GM10248 (cell line): ENCODE measurements at places on chromosomes 4 and X.

- no peak for DNase-seq
Observed at GRCh38 chrX:70398899-70399298, 24.2 kb upstream of the GDPD2 start.

- DNase-seq: no peak
Observed at GRCh38 chrX:112839856-112840255, 775 bp downstream of the AMOT start.

GRCh38 chr4:102055805-102056204 is 265.3 kb downstream of the BANK1 start:
- no peak for DNase-seq

- no peak for DNase-seq
Observed at GRCh38 chr4:189162073-189162789, 778.4 kb upstream of the FRG1 start.

GRCh38 chr4:145823743-145824142 is 114.9 kb downstream of the ZNF827 start:
- DNase-seq: no peak

GRCh38 chr4:41548305-41548880 is 10.4 kb downstream of the LIMCH1 start:
- DNase-seq: no peak

GRCh38 chrX:118682258-118683014 is 45.0 kb upstream of the IL13RA1 start:
- DNase-seq: no peak

DNA sequence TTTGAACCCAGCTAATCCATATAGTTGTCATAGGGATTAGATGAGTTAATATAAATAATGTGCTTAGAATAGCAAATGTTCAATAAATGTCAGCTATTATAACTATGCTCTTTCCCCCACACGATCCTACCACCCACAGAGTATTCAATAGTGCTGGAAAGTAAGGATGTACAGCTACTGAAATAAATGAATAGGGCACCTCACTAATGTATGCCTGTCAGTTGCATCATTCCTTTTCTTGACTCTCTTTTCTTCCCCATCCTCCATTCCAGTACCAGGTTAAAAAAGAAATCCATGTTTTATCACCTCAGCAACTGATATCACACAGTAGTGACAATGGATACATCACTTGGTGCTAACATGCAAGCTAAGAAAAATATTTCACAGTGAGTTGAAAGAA is 42.8 kb upstream of the GPM6B start:
- no peak for DNase-seq

DNA sequence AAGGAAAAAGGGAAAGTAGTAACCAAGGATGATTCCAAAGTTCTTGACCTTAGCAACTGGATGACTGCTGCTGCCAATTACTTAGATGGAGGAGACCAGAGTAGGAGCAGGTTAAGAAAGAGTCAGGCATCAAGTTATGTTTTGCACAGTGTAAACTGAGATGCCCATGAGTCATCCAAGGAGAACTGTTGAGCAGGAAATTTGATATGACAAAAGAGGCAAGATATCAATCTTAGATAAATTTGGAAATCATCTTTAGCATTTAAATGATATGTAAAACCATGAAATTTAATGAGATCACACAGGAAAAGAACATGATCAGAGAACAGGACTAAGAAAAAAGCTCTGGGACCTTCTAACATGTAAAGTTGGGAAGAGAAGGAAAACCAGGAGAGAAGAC is 361.3 kb downstream of the OPHN1 start:
- no peak for DNase-seq

DNA sequence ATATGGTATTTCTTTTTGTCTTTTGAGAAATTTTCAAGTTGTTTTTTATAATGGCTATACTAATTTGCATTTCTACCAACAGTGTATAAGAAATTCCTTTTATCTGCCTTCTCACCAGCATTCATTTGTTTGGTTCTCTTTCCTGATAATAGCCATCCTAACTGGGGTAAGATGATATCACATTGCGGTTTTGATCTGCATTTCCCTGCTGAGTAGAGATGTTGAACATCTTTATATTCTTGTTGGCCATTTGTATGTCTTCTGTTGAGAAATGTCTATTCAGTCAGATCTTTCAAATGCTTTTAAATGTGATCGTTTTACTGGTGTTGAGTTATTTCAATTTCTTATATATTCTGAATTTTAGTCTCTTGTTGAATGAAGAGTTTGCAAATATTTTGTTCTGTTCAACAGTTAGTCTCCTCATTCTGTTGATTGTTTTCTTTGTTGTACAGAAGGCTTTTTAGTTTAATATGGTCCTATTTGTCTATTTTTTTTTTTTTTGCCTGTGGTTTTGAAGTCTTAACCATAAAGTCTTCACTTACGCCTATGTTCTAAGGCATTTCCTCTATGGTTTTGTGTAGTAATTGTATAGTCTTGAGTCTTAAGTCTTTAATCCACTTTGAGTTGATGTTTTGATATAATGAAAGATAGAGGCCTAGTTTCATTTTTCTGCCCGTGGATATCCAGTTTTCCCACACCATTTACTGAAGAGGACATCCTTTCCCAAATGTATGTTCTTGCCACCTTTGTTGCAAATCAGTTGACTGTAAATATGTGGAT is 1566.9 kb downstream of the STIM2 start:
- no peak for DNase-seq

- no peak for DNase-seq
Observed at GRCh38 chrX:115408771-115409400, 119.4 kb downstream of the LUZP4 start.

DNA sequence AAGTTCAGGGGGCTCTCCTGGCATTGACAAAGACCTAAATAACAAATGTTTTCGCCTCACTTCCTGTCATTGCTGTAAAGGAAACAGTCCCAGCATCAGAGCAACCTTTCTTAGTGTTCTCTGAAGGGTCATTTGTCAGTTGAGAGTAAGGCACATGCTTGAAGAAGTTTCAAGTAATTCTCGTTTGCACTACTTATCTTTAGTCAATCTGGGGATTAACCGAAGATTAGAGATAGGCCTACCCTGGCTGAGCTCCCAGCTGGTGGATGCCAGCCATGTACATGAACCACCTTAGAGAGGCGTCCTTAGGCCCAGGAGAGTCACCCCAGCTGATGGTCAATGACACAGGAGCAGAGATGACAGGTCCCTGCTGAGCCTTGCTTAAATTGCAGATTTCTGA is 189.9 kb upstream of the PGRMC2 start:
- DNase-seq: no peak

DNA sequence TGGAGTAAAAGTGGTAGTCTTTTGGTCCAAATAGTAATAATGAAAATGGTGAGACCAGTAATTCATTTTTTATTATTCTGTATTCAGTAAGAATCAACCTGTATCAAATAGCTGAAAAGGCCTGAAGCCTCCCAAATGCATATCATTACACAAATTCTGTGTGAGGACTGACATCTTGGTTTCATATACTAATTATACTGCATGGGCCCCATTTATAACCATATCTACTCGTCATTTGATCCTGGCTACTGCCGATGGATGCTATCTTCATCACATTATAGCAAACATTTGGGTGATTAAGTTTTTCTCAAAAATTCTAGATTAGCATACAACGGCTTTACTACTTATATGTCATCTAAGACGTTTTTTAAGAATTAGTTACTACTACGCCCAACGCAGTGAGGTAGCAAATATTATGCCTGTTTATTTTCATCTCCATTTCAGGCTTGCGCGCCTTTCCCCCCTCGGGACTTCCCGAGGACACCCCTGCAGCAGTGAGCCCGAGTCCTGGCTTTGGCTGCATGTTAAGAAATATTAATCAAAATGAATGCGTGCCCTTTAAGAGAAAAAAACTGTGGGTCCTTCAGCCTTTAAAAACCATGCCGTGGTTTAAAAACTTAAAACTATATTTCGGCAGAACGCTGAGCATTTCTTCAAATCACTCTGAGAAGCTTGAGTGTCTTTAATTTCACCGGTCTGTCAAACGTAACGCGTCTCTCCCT is 814 bp upstream of the MMAA start:
- DNase-seq: peak; percentile 21
